ENCODE measurements at places on chromosomes 6 and 20. TPM values are rescaled to one million over a fixed set of nuclear protein-coding genes. Genes with fewer than 3 reads are reported as not detected.

PTCRA gene
- polyA plus RNA-seq, result 13.4 TPM

IMPG1 gene
- polyA plus RNA-seq, result 0.07 TPM

CCN6 gene
- polyA plus RNA-seq, result 0.18 TPM

MAP7 gene
- 7.8 TPM for polyA plus RNA-seq

MAP3K5 gene
- polyA plus RNA-seq, result 23.0 TPM

MCHR2 gene
- polyA plus RNA-seq, result not detected

MACROD2 gene
- 4.2 TPM for polyA plus RNA-seq

TPBG gene
- polyA plus RNA-seq, result 21.8 TPM

RAET1L gene
- polyA plus RNA-seq, result 3.1 TPM

ASIP gene
- polyA plus RNA-seq, result 1.8 TPM

BHLHE23 gene
- polyA plus RNA-seq, result 0.37 TPM

KIF6 gene
- polyA plus RNA-seq, result 0.37 TPM

THBS2 gene
- 2.6 TPM for polyA plus RNA-seq

SLC22A7 gene
- 0.16 TPM for polyA plus RNA-seq

ZC2HC1B gene
- polyA plus RNA-seq, result 0.21 TPM

TSBP1 gene
- not detected for polyA plus RNA-seq

RSPH9 gene
- 0.25 TPM for polyA plus RNA-seq

MOG gene
- 0.11 TPM for polyA plus RNA-seq

ATF6B gene
- 49.2 TPM for polyA plus RNA-seq

SLC2A10 gene
- polyA plus RNA-seq, result 4.8 TPM

HCRTR2 gene
- 0.07 TPM for polyA plus RNA-seq

CNR1 gene
- 2.6 TPM for polyA plus RNA-seq

RFX6 gene
- 0.05 TPM for polyA plus RNA-seq

RAET1G gene
- 0.64 TPM for polyA plus RNA-seq

HLA-DPB1 gene
- polyA plus RNA-seq, result 575 TPM

SYNCRIP gene
- polyA plus RNA-seq, result 50.6 TPM

FILIP1 gene
- 1.8 TPM for polyA plus RNA-seq

TRIM10 gene
- 0.16 TPM for polyA plus RNA-seq

EYA4 gene
- polyA plus RNA-seq, result 9.5 TPM

PSMG4 gene
- polyA plus RNA-seq, result 24.9 TPM

KCNS1 gene
- 0.34 TPM for polyA plus RNA-seq

HUS1B gene
- 0.37 TPM for polyA plus RNA-seq

RAD21L1 gene
- polyA plus RNA-seq, result not detected

DDO gene
- polyA plus RNA-seq, result 0.64 TPM

SLC17A5 gene
- 4.7 TPM for polyA plus RNA-seq

SLC17A3 gene
- polyA plus RNA-seq, result 0.09 TPM

SCRT2 gene
- polyA plus RNA-seq, result under 0.01 TPM

TOX2 gene
- polyA plus RNA-seq, result 75.8 TPM

CLVS2 gene
- 0.02 TPM for polyA plus RNA-seq

LHFPL5 gene
- polyA plus RNA-seq, result 0.09 TPM

MBOAT1 gene
- 2.3 TPM for polyA plus RNA-seq

SEL1L2 gene
- polyA plus RNA-seq, result 0.16 TPM
